ENCODE measurements at places on chromosomes 3 and 15.

DNA sequence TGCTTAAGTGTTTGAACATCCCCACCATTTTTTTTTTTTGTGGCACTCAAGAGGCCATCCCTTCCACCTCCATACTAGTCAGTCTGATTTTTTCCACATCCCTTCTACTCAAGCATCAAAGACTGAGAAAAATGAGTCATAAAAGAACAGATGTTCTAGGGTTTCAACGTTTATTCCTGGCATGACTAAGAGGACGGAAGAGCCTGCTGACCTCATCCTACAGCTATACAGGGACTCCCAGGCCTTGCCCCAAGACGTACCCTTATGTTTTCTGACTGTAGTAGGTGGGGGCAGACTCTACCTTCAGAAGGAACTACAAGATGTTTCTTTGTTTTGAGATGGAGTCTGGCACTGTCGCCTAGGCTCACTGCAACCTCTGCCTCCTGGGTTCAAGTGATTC, 3.3 kb upstream of the ITPKA start:
- no peak for DNase-seq
- peaks cover 28% of the 10 kb centered on the region for H3K27me3 ChIP-seq
- H3K4me1 ChIP-seq, result peaks cover 26% of the 10 kb centered on the region
- no peak overlapping the region for H3K4me3 ChIP-seq
- no peak overlapping the region for H3K27ac ChIP-seq

GRCh38 chr3:98029083-98029482, 6.0 kb downstream of the GABRR3 start:
- no peak overlapping the region for H3K27ac ChIP-seq
- H3K4me1 ChIP-seq, result no peaks in the 10 kb centered on the region
- DNase-seq, result no peak
- H3K36me3 ChIP-seq, result no peaks in the 10 kb centered on the region
- no peak overlapping the region for H3K4me3 ChIP-seq

GRCh38 chr3:99357131-99357530, 281.3 kb upstream of the COL8A1 start:
- DNase-seq, result no peak
- no peaks in the 10 kb centered on the region for H3K4me1 ChIP-seq
- no peaks in the 10 kb centered on the region for H3K27me3 ChIP-seq
- H3K27ac ChIP-seq, result no peak overlapping the region
- H3K36me3 ChIP-seq, result no peaks in the 10 kb centered on the region
- no peak overlapping the region for H3K4me3 ChIP-seq

DNA sequence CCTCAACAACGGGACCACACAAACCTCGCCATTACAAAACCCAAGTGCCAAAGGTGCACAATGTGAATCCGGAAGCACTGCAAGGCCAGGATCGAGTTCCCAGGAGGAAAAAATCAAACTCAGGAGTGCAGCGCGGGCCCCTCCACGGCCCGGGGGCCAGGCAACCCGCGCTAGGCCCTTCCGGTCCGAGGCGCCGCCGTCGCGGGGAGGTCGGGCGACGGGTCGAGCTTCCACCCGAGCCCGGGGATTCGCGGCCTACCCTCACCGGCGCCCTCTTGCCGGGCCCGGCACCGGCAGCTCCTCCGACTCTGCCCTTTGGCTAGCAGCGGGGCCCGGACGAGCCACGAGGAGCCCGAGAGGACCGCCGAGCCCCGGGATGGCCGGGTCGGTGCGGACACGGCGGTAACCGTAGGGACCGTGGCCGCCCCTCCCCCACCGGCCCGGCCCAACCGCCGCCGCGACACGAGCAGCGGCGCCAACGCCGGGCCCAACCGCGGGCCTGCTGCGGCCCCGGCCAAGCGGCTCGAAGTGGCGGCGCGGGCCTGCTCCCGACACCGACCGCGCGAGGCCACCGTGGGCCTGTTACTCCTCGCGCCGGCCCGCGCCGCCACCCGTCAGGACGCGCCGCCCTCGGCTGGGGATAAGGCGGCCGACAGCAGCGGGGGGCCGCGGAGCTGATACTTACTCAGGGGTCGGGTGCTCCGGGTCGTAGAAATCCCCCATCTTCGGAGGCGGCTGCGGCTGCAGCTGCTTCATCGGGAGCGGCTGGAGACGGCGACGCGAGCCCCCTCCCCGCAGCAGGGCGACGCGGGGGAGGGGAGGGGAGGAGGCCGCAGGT, 525 bp downstream of the SETD2 start:
- no peaks in the 10 kb centered on the region for H3K27me3 ChIP-seq
- H3K4me3 ChIP-seq, result peak overlapping the region; percentile 78
- no peaks in the 10 kb centered on the region for H3K36me3 ChIP-seq

- no peak for DNase-seq
- no peaks in the 10 kb centered on the region for H3K27me3 ChIP-seq
- no peaks in the 10 kb centered on the region for H3K36me3 ChIP-seq
- H3K4me3 ChIP-seq, result no peak overlapping the region
- H3K4me1 ChIP-seq, result no peaks in the 10 kb centered on the region
- no peak overlapping the region for H3K27ac ChIP-seq
Observed at GRCh38 chr15:84832448-84833040, 15.4 kb downstream of the ALPK3 start.

GRCh38 chr15:29651476-29652233, 170.6 kb downstream of the TJP1 start:
- H3K4me3 ChIP-seq, result no peak overlapping the region
- no peaks in the 10 kb centered on the region for H3K27me3 ChIP-seq
- H3K36me3 ChIP-seq, result no peaks in the 10 kb centered on the region
- DNase-seq, result no peak

DNA sequence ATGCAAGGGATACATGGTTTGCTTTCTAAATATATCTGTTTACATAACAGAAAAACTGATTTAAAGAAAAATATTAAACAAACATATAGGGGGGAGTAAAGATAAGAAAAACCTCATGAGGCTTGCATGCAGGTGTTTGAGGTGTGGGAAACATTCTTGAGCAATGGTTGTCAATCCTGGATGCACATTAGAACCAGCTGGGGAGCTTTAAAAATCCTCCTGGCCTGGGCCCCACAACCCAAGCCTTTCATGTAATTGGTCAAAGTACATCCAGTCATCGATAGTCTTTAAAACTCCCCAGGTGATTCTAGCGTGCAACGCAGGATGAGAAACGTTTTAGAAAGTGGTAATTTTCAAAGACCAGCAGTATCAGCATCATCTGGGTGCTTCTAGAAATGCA, 18.3 kb downstream of the NMNAT3 start:
- H3K27ac ChIP-seq, result no peak overlapping the region
- no peak overlapping the region for H3K4me3 ChIP-seq
- no peaks in the 10 kb centered on the region for H3K36me3 ChIP-seq
- no peaks in the 10 kb centered on the region for H3K4me1 ChIP-seq

GRCh38 chr3:106025151-106025722, 156.4 kb upstream of the CBLB start:
- H3K4me1 ChIP-seq, result no peaks in the 10 kb centered on the region
- no peak for DNase-seq
- no peak overlapping the region for H3K4me3 ChIP-seq
- H3K36me3 ChIP-seq, result no peaks in the 10 kb centered on the region
